Lung microvascular endothelial cell (primary cell): ENCODE measurements at places on chromosomes 6 and 20. TPM values are rescaled to one million over a fixed set of nuclear protein-coding genes. Genes with fewer than 3 reads are reported as not detected.

Gene FOXQ1
- not detected in 2 replicates for total RNA-seq

Gene ULBP1
- total RNA-seq = under 0.01 and 0.22 TPM in 2 replicates

Gene CD40
- total RNA-seq = 2.2 and 18.1 TPM in 2 replicates

Gene CST4
- total RNA-seq = not detected in 2 replicates

Gene TRIM40
- not detected in 2 replicates for total RNA-seq

Gene GINS1
- total RNA-seq = 3.4 and 8.3 TPM in 2 replicates

Gene TSHZ2
- total RNA-seq = 0.22 and 4.0 TPM in 2 replicates

Gene ECT2L
- under 0.01 TPM in 1 of 2 replicates, not detected in the other for total RNA-seq

Gene DACT2
- total RNA-seq = not detected in 2 replicates

Gene SCAF8
- 14.8 and 17.9 TPM in 2 replicates for total RNA-seq

Gene OLIG3
- total RNA-seq = not detected in 2 replicates
